Hematopoietic multipotent progenitor cell treated with erythropoietin and hydrocortisone succinate and interleukin-3 and kit ligand, for 8 days (in vitro differentiated cells): ENCODE measurements at places on chromosomes 13 and 19.

DNA sequence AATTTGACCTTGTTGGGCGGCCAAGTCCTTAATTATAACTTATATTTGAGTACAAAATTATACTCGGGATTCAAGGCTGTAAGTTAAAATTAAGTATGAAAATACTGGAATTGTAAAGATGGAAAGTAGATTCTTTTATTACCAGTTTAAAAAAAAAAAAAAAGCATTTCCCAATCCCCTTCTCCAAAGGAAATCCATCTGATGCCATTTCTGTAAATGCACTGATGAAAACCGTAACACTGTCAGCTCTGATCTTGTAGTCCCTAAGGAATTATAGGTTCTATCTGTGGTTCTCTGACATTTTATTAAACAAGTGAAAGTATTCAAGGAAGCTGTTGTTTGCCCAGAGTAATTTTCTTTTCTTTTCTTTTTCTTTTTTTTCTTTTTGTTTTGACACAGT, 41.6 kb upstream of the HNRNPA1L2 start:
- DNase-seq = no peak

DNA sequence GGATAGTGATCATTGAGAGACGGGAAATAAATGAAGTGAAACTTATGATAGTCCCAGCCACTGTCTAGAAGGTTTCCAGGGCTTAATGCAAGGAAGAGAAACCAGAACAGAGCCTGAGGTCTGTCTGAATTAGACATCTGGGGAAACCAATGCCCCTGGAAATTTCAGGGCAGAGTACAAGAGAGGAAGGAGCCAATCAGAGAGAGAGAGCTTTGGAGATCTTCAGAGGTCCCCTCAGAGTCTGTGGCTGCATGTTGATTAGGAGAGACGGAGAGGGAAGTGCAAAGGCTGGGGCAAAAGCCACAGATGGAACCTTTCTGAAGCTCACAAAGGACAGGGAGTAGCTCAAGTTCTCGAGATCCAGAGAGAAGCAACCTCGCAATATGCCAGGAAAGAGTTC, 378.0 kb downstream of the DNAJC15 start:
- DNase-seq = no peak

DNA sequence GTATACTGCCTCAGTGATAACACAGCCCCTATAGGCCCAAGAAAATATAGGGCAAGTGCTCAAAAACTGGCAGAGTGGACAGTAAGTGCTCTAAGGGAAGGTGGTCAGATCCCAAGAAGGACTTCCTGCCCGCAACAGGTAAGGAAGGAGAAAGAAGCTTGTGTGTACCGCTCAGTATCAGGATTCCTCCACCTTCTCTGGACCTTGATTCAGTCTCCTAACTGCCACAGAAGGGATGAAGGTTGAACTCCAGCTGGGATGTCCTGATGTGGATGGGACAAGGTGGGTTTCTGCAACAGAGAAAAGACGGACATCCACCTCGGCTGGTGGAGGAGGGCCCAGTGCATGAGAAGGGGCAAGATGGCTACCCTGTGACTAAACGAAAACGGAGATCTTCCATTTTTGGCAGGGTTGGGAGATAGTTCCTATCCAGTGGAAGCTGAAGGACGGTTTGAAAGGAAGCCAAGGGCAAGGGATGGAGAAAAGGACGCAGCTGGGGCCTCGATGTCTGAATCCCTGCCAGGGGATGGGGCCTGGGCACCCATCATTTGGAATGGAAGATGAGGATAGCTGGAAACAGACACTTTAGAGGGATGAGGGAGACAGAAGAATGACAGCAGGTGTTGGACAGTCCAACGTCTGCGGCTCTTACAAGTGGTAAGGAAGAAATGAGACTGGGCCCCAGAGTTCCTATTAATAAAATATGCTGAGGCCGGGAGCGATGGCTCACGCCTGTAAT, 1.3 kb upstream of the ATF5 start:
- DNase-seq = no peak

DNA sequence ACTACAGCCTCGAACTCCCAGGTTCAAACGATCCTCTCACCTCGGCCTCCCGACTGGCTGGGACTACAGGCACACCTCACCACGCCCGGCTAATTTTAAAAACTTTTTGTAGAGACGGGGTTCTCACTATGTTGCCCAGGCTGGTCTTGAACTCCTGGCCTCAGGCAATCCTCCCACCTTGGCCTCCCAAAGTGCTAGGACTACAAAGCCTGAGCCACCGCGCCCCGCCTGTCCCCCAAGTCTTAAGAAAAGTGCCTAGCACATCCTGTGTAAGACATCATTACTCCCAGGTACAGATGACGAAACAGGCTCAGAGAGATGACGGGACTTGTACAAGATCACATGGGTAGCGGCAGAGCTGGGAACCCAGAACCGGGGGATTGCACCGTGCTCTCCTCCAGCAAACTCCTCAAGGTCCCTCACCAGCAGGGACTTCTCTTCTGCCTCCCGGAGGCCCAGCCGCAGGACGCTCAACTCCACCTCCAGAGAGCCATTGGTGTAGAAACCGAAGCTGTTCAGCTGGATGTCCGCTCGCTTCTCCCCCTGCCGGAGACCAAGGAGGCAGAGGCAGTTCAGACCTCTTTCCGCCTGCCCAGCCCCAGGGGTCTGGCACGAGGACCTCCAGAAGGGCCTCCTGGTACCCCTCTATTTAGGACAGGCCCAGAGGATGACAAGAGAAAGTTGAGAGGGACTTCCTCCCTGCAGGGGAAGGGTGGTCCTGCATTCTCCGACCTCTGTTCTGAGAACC, 1.0 kb downstream of the GPR108 start:
- DNase-seq = peak; percentile 87

GRCh38 chr13:38897521-38897920, 93.1 kb downstream of the STOML3 start:
- DNase-seq = no peak

GRCh38 chr13:112434937-112435523, 58.9 kb downstream of the SPACA7 start:
- no peak for DNase-seq

- no peak for DNase-seq
These were observed 19.9 kb upstream of the CYP4F8 start for GRCh38 chr19:15595069-15595468.

DNA sequence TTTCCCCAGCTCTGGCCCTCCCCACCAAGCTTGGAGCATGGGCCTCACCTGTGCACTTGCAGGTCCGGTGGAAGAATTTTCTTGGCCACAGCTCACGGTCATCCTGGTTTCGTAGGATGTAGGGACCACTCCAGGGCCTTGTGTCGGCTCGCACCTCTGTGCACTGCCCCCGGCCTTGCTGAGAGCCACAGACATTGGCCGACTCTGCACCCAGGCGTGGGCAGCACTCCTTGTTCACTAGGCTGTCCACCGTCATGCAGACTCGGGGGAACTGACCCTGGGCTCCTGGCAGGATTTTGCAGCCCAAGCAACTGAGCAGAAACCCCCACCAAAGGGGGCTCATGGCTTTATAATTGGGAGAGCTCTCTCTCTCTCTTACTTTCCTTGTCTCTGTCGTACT, 569 bp downstream of the DCT start:
- no peak for DNase-seq

GRCh38 chr13:62537593-62537992, 1121.9 kb upstream of the PCDH20 start:
- no peak for DNase-seq

GRCh38 chr13:77535448-77535847, at the start of gene SCEL:
TSS of gene SCEL (plus strand) at chr13:77535706. CDS start at chr13:77555876, 20,170 bp downstream.
- no peak for DNase-seq

GRCh38 chr13:100394005-100394695, 194.4 kb downstream of the GGACT start:
- DNase-seq = no peak

DNA sequence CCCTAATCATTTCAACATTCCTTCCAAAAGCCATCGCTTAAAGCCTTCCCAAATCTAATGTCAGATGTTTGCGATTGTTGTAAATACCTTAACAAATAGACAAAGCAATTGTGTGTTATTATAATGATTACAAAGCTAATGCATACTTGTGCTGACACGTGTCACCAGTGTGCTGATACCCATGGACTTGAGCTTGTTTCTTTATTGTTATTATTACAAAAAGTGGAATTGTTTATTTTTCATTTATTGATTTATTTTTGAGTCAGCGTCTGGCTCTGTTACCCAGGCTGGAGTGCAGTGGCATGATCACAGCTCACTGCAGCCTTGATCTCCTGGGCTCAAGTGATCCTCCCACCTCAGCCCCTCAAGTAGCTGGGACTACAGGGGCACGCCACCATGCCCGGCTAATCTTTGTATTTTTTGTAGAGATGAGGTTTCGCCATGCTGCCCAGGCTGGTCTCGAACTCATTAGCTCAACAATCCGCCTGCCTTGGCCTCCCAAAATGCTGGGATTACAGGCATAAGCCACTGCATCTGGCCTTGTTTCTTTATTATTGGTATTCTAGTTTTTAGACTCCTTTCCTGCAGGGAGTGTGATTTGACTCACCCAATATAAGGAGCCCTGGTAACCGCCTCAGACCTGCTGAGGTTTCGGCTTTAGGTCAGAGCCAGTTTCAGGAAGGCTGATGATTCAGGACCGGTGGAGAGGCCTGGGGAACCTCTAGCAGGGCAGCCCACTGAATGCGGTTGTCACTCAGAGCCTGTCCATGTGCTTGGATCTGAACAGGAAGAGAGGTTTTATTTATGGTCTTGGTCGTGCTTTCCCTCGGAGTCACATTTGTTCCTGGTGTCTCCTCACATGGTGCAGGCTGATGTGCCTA, 2.1 kb upstream of the FBXO17 start:
- no peak for DNase-seq

DNA sequence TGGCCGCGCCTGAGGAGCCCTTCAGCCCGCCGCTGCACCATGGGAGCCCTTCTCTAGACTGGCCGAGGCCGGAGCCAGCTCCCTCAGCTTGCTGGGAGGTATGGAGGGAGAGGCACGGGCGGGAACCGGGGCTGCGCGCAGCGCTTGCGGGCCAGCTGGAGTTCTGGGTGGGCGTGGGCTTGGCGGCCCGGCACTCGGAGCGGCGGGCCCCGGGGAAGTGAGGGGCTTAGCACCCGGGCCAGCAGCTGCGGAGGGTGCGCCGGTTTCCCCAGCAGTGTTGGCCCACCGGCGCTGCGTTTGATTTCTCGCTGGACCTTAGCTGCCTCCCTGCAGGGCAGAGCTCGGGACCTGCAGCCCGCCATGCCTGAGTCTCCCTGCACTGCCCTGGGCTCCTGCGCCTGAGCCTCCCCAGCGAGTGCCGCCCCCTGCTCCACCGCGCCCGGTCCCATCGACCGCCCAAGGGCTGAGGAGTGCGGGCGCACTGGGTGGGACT, 1890.0 kb upstream of the PCDH20 start:
- DNase-seq = no peak

DNA sequence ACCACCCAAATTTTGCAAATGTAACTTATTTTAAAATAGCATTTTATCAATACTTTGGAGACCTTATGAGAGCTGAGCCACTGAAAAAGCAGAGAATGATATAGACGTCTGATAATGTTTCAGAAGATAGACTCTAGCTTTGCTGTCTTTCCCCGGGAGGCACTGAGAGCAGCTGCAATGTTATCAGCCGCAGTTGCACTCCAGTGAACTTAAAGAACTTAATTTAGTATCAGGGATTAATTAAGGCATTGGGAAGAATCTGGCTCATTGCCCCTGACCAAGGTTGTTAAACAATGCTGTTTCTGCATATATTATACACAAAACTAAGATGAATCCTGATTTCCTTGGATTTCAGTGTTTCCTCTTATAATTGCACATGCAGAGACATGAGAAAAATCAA, 75.7 kb upstream of the SGCG start:
- DNase-seq = no peak

DNA sequence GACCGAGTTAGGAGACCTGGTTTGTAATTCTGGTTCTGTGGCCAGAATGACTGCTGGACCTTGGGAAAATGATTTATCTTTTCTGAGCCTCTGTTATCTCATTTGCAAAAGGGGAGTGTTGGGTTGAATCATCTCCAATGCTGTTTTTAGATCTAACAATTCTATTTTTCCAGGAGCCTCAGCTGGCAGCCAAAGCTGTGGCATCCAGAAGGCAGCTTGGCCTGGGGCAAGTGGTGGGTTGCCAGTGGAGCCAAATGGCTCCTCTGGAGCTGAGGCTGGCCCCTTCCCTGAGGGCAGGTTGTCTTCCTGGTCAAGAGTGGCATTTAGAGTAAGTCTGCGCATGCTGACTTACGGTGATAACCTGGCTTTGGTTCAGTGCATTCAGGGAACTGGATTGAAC, 21.3 kb downstream of the B3GLCT start:
- DNase-seq = no peak

DNA sequence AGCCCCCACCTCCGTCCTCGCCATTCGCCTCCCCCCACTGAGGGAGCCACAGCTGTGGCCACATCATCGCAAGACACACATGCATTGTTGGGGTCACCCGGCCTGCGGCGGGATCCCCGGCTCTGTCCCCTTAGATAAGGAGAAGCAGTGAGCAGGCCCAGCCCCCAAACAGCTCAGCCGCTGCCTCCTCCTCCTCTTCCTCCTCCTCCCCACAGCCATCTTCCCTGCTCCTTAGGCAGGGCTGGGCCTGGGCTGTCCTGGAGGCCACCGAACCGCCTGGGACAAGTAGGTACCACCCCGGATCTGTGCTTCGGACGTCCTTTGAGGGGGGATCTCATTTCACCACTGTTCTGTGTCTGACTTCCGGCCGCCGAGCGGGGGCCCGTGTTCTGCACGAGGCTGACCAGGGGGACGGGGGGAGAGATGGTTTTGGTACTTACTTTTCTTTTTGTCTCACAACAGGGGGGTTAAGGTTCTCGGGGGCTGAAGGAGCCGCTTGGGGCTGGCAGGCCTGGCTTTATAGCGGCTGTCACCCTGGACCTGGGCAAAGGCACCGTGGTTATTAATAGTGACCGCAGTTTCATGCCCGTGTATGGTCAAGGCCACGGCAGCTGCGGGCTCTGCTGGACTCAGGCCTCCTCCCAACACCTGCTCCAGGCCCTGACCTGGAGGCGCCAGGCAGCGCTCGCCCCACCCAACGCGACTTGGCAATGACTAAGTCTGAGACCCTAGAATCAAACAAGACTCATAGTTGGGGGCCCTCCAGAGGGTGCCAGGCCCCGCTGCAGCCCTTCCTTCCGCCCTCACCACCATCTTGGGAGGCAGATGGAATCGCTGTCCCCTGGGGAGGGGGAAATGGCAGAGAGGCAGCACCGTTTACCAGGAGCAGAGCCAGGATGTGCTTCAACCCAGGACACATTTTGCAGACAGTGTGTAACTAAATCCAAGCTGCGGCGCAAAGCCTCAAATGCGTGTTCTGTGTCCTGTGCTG, 18.3 kb downstream of the NMRK2 start:
- DNase-seq = peak; percentile 91

GRCh38 chr19:45653634-45654033, 14.4 kb upstream of the GIPR start:
- DNase-seq = no peak

GRCh38 chr13:60150538-60150937, 13.2 kb downstream of the DIAPH3 start:
- no peak for DNase-seq

- DNase-seq = no peak
These were observed 2.6 kb downstream of the NR1H2 start for GRCh38 chr19:50378863-50379236.

GRCh38 chr13:90838317-90838960, 509.0 kb upstream of the MIR17HG start:
- no peak for DNase-seq

- no peak for DNase-seq
These were observed 65.5 kb downstream of the RASL11A start for GRCh38 chr13:27336014-27336673.

GRCh38 chr13:84447640-84447978, 565.3 kb upstream of the SLITRK1 start:
- DNase-seq = no peak

- peak; percentile 45 for DNase-seq
These were observed 9.5 kb upstream of the LILRB4 start for GRCh38 chr19:54653181-54653809.

- no peak for DNase-seq
These were observed 88.6 kb downstream of the FGF9 start for GRCh38 chr13:21759463-21759862.
